AG04450 (cell line): ENCODE measurements at places on chromosomes 6 and 20. TPM values are rescaled to one million over a fixed set of nuclear protein-coding genes. Genes with fewer than 3 reads are reported as not detected.

Gene CCN2
- polyA plus RNA-seq, result 768 and 955 TPM in 2 replicates

Gene PRPH2
- polyA plus RNA-seq, result 0.86 and 0.97 TPM in 2 replicates

GRCh38 chr6:68372991-68373390, 262.1 kb upstream of the ADGRB3 start:
- no peak for DNase-seq

DNA sequence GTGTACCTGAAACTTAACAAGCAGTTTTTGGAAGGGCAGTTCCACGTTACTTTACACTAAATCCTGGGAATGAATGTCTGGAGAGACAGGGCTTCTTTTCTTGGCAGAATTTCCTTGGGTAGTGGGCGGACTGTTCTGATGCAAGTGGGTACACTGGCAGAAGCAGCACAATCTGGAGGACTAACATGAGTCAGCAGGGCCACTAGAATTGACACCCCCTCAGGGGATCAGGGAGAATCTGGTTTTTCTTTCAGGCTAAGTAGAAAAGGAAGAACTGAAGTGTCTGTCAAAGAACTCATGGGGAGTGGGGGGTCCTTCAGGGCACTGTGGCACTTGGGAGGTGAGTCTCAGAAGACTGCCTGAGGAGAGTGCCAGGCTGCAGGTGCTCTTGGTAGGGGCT, 34.6 kb downstream of the PANK2 start:
- DNase-seq, result no peak
